ENCODE measurements at places on chromosomes 11 and 22.

DNA sequence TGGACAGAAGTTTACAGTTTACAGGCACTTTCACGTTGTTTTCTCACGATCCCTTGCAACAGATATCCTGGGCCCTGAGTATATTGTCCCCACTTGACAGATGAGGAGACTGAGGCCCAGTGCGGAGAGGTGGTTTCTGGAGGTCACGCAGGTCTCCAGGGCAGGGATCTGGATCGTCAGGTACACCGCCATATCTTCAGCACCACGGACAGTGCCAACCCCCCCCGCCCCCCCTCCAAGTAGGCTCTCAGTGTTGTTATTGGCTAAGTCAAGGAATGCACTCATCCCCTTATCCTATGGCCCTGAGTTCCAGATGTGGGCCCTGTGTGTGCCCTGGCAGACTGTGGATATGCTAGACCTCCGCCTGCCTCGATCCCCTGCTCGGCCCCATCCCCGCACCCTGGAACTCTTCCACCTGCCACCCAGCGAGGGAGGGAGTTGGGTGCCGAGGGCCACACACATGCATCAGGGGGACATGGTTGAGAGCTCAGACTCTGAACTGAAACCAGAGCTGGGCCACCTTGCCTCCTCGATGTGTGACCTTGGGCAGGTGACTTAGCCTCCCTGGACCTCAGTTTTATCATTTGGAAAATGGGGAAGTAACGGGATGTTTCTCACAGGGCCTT lies 37.5 kb downstream of the MPPED1 start:
- no peak for DNase-seq

- no peak for DNase-seq
Measured at GRCh38 chr11:126419801-126420697, 64.6 kb downstream of the ST3GAL4 start.

- no peak for DNase-seq
Measured at GRCh38 chr22:45784357-45785277, 113.0 kb downstream of the ATXN10 start.

DNA sequence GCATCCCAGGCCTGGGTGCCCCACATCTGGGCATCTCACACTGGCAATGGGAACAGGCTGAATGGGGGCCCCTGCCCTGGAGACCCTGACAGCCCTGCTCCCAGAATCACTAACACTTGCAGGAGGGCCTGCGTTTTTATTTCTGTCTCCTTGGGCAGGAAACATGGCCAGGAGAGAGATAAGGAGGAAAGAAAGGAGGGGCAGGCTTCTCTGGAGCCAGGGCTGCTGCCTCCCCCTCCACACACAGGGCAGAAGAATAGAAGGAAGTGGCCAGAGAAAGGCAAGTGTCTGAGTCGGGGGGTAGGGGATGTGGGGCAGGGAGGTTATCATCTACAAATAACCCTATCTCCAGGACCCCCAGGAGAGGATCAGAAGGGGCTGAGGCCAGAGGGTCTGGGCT lies 25.5 kb upstream of the TSPAN18 start:
- DNase-seq = no peak

DNA sequence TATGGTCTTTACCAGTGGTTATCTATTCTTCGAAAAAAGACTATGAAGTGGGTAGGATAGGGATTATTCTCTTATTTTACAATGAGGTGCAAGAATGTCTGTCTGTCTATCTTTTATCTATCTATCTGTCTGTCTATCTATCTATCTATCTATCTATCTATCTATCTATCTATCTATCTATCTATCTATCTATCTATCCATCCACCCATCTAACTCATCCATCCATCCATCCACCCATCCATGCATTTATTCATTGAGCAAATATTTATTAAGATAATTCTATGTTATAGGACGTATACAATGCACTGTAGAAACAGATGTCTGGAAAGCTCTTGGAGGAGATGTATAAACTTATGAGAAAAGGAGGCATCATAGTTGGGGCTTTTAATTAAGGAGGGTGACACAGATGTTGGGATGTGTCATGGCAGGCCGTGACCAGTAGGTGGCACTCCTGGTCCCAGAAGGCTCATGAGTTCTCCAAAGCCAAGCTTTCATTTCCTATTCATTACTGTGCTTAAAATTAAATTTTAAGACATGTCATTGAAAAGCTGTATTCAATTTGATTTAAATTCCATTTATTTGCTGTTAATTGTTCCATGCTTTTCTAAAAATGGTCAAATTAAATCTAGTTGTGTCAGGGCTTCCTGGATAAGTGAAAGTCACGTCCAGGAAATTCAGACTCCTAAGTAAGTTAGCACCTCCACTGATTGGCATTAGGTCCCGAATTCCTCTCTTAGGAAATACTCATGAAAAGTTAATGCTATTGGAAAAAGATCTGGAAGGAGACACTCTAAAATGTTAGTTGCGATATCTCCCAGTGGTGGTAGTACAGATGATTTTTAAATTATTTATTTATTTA lies 19.0 kb upstream of the E2F8 start:
- peak; percentile 26 for DNase-seq

DNA sequence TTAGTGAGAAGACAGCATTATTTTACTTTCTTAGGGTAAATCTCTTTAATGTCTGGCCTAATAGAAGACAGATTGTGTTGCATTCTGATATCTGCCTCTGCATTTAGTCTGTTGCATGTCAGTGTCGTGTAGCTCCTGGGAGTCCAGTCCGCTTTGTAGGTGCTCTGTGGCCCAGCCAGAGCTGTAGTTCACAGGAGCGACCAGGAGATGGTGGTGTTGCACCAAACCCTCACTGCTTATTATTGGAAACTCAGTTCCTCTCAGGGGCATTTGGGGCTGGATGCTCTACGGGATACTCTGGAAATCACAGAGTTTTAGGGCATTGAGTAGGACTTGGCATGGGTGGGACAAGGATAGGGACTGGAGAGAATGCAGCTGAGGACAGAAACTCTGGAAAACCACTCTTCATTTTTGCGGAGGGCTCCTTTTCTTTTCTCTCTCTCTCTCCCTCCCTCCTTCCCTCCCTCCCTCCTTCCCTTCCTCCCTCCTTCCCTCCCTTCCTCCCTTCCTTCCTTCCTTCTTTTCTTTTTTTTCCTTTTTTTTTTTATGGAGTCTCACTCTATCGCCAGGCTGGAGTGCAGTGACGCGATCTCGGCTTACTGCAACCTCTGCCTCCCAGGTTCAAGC lies 21.7 kb downstream of the MIAT start:
- DNase-seq = peak; percentile 46

- DNase-seq = no peak
Measured at GRCh38 chr22:50101870-50102565, 12.2 kb downstream of the MOV10L1 start.

- no peak for DNase-seq
Measured at GRCh38 chr22:21752276-21752675, 16.7 kb upstream of the YPEL1 start.

DNA sequence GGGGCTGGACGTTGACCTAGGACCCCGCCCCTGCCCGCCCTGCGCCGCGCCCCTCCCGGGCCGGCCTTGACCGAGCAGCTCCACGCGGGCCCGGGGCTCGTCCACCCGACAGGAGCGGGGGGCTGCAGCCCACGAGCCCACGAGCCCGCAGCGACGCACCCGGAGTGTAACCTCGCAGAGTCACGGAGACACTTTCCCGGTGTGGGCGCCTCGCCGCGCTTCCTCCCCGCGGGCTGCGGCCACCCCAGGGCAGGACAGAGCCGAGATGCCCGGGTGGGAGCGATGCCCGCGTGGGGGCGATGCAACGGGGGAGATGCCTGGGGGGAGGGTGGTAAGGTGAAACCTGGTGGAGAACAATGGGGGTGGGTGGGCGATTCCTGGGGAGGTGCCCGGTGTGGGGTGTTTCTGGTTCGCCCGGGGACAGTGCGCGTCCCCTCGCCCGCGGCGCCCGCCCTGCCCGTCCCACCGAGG lies 4.9 kb upstream of the ZBED4 start:
- DNase-seq = no peak

DNA sequence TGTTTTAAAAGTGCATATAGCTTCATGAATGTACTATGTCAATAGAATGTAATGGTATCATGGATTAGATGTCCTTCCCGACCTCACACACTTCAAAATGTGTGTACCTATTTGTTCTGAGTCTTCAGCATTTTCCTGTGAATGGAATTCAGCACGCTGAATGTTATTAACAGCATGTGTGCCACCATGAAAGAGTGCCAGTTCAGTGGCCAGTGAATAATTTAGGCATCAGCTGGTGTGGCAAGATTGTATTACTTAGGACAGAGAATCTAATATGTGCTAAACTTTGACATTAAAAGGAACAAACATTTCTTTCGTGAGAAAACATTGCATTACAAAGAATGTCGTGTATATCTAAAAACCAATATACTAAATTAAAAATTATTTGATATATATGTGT lies 46.4 kb downstream of the HIPK3 start:
- DNase-seq = no peak

DNA sequence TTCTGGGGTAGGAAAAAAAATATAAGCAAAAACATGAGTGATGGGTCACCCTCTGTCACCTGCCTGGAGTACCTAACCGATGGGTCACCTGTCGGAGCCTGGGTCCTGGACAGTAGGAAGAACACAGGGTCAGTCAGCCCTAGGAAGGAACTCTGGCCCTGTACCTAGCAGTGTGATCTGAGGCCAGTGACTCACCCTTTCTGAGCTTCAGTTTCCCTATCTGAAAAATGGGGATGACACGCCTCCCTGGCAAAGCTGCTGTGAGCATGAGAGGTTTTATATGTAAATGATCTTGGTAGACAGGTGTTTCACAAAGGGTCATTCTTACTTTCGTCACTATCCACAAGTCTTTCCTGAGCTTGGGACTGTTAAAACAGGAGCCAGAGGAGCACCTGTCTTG lies 182.0 kb downstream of the ST3GAL4 start:
- DNase-seq = no peak

DNA sequence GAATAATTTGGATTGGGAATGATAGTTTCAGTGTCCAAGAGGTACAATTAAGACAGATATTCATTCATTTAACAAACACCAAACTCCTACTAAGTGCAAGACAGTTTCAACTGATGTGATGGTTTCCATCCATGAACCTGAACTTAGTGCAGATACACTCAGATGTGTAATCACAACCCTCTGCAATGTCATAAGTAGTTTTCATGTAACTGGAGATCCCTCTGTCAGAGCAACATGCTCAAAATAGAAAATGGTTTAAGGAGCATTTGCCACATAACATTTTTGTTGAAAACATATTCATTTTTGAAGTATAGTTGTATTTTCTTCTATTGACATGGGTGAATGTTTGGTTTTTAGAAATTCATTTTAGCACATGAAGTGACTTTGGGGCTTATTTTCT lies 16.5 kb upstream of the PKNOX2 start:
- no peak for DNase-seq

DNA sequence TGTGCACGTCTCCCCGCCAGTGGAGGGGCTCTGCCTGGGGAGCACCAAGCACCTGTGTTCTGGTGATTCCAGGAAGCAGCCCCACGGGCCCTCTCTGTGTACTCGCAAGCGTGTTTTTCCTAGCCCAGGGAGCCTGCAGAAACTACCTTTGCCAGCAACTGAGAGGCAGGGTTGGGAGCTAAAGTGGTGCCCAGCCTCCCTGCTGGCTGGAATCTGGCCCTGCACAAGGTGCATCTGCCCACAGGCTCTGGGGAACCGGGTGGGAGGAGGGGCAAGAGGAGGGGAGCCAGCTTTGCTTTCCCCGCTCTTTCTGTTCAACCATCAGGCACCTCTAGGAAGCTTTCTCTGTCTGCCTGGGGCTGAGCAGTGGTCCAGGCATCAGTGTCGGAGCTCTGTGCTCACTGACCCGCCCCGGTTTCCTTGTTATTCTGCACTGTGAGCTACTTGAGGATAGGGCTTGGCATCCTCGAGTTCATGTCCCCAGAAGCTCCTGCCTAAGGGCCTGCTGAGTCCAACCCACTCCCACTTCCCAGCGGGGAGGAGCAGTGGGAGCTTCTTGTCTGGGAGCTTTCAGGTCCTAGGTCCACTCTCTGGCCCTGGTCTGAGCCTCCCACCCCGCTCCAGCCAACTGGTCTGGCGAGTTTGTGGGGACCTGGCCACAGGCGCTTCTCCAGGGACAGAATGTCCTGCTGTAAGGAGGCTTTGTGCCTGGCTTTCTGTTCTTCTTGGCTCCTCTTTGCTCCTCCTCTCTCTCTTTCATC lies 14.9 kb downstream of the DAGLA start:
- no peak for DNase-seq
